ENCODE measurements at places on chromosomes 2 and 18.

- no peak for DNase-seq
These were observed 53.2 kb upstream of the CCDC85A start for GRCh38 chr2:56130463-56131070.

- DNase-seq, result no peak
These were observed 66.5 kb downstream of the EIF2AK3 start for GRCh38 chr2:88560619-88561307.

DNA sequence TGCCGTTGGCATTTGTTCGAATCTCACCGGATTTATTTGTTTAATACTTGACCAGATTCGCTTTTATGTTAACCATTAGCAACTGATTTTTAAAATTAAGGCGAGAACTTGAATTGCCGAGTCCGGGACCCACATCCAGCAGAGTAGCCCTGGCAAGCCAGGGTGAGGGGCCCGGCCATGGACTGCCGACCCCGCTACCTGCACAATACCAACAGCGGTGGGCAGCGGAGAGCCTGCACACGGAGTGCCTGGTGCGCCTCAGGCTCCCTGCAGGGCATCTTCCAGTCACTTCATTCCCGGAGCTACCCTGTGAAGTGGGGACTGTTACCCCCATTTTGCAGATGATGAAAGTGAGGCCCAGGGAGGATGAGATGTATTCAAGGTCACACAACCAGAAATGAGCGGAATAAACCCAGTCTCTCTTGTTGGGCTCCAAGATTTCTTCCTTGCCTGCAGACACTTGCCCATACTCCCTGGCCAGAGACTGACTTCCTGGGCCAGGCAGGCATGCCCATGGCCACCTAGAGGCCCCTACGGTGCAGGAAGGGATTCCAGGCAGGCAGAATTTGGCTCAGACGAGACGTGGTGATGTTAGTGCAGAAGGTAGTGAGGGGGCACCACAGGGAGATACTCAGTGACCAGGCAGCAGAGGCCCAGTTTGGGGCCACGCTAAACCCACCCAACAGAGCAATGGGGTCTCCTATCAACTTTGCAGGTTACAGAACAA lies 2.9 kb downstream of the FBLN7 start:
- DNase-seq, result no peak

DNA sequence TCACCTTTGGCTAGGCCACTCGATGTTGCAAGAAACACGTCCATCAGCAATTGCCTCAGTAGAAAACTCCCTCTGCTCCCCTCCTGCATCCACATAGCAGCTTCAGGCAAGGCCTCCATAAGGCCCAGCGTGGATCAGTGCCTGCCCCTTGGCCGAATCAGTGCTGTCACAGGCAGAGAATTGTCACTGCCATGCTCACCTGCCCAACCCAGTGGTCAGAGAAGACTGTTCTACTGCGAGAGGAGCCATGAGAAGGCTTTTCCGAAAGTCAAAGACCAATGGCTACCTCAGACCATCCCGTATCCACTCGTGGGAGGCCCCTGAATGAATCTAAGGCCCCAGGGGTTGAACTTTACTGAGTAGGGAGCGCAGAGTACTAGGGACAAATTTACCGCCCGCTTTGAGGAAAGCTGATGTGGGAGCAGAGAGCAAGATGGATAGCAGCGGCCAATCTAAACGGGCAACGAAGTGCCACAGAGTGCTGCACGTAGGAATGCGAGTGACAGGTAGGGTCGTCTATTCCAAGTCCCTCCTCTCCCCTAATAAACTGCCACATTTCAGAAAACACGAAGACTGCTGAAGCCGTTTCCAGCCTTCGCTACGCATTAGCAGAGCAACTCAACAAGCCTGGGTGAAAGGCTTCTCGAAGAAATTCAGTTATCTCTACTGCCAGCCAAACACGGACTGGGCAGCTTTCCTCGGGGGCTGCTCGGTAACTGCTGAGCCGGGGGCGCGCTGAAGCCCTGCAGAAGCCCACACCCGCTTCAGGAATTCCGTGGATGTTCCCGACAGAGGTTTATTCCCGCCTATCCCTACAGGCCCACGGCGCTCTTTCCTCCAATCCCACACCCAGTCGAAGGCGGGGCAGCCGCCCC lies 968 bp upstream of the RALBP1 start:
- no peak for DNase-seq

DNA sequence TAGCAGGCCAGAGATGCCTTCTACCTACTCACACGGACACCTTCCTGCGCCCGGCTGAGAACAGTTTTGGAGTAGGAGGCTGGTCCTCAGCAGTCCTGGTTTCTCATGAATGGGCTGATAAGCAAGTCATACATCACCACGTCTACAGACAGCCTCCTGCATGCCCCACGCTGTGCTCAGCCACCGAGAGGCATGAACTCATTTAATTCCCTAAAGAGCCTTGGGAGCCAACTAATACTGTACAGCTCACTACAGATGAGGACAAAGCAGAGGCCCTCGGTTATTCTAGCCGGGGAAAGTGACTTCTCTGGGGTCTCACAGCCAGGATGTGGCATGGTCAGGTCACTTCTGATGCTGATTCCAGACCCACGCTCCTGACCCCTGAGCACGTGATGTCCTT lies 105.6 kb downstream of the TSHZ1 start:
- no peak for DNase-seq

GRCh38 chr18:74563999-74564398 lies 29.7 kb downstream of the CNDP1 start:
- DNase-seq, result no peak

DNA sequence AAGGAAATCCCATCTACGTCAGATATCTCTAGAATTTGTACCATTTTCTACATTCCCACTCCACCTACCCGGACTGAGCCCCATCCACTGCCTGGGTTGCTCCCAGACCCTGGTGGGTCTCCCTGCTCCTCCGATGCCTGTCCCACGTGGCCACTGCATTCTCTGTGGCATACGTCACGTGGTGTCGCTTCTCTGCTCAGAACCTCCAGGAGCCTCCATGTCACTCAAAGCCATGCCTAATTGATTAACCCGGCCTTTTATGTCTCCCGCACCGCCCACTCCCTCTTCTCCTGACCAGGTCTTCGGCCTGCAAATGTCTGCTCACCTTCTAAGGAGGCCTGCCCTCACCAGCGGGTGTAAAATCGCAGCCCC lies 176.6 kb downstream of the HDAC4 start:
- no peak for DNase-seq

All from substantia nigra (tissue), 51 donors.